ENCODE measurements at places on chromosomes 3 and 15.
A peak's percentile ranks its signal among the peaks of the same experiment; 100 is the strongest.

- DNase-seq, result no peak
These were observed 144.7 kb downstream of the SERPINI1 start for GRCh38 chr3:167880183-167880582.

DNA sequence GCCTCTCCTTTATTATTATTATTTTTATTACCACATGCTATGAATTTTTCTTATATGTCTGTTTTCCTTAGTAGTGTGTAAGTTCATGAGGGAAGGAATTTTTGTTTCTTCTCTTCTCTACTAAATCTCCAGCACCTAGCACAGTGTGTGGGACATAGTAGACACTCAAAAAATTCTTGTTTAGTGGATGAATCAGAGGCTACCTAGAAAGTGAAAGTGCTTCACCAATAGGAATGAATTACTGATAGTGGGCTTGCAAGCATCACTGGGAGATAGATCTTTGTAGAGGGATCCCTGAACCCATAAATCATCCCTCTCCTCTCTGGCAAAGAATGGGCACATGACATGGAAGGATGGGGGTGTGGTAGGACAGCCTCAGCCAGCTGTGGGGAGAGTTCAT lies 8.5 kb downstream of the SPTBN5 start:
- DNase-seq, result no peak

- DNase-seq, result no peak
These were observed 57.9 kb downstream of the CHSY1 start for GRCh38 chr15:101193806-101194545.

DNA sequence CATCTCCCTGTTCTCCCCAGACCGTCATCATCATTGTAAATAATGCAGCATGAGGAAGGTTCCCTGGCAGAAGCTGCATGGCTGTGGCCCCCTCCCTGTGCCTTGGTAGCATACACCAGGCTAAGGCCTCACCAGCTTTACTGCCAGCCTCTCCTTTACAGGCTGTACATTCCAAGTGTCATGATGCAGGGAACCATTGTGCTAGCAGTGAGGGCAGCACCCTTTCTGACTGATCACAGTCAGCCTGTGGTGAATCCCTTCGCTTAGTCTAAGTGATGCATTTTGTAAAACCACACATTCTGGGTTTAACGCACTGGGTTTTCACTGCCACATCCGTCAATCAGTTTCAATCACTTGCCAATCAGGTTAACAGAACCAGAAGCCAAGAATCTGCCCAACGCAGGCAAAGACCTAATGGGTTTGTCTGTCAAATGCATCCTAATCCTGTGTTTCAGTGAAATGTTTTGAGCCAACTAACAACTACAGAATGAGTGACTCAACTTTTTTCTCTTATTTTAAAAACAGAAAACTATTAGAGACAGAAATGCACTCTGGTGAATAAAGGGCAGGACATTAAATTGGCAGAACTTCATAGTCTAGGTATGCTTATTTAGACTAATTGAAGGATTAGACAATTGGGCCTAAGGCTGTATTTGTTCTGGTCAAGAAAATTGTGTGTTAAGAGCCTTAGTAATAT lies 225.9 kb upstream of the DPH6 start:
- DNase-seq, result no peak

- DNase-seq, result peak; percentile 27
These were observed 17.7 kb downstream of the IREB2 start for GRCh38 chr15:78455749-78456148.

- DNase-seq, result peak; percentile 77
These were observed 110.3 kb upstream of the KLF13 start for GRCh38 chr15:31216215-31216911.

DNA sequence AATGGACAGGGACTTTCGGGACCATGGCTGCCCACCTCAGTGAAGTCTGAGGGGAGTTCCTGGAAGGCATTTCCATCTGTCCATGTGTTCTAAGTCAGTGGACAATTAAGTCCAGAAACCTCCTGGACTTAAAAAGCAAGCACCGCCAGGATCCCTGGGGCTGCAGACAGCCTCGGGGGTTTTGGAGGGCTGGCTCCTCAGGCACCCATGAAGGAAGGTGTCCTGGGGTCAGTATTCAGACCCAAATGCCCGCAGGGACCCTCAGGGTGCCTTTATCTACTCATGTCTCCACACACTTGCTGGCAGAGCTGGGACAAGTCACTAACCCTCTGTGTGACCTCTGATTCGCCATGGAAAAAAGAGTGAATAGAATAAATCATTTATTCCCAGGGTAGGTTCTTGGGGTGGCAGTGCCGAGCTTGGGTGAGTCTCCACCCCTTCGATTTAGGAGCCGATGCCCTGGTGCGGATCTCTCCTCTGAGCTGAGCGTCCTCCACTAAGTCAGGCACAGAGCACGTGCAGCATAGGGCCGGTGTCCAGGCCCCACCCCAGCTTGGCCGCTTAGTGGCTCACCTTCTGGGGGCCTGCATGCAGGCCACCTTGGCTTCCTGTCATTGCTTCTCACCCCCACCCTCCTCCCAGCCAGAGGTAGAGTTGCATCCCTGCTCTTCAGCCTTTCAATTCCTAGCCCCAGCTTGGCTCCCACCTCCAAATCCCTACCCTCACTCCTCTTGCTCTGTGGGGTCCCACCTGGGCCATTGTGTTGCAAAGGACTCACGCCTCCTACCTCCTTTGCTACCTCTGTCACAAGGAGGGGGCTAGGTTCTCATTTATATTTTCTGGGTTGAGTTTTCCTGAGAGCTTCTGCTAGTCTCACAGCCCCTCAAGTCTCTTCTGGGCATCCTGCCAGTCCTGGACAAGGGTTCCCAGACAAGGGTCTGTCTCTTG lies 19.9 kb downstream of the SLC6A6 start:
- peak; percentile 33 for DNase-seq

- peak; percentile 14 for DNase-seq
These were observed 95.0 kb upstream of the PLSCR4 start for GRCh38 chr3:146345900-146346299.

DNA sequence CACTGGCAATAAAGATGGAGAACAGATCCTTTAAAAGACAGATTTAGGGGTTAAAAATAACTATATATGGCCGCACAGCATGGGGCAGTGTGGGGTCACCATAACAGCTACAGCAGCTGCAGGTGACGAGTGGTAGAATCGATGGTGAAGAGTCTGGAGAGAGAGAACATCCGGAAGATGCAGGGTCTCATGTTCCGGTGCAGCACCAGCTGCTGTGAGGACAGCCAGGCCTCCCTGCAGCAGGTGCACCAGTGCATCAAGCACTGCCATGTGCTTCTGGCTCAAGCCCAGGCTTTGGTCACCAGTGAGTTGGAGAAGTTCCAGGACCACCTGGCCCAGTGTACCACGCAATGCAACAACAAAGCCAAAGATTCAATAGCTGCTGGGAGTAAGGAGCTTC lies 93.7 kb upstream of the IMPG2 start:
- no peak for DNase-seq

- DNase-seq, result no peak
These were observed 3.0 kb upstream of the RPP25 start for GRCh38 chr15:74959586-74959939.

DNA sequence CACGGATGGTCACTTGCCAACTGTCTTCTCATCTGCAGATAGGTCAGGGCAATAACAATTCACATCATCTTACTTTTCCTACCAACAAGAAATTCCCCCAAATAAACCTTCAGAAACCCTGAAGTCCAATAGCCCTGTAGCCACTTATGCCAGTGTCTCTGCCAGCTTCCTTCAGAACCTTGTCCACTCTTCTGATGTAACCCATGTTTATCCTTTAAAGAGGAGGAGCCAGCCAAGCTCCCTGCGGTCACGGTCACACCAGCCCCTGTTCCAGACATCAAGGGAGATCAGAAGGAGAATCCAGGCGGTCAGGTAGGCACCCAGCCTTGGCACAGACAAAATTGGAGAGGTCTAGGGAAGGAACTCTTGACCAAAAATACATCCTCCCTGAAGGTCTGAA lies 23.7 kb downstream of the SLC24A1 start:
- DNase-seq, result no peak

DNA sequence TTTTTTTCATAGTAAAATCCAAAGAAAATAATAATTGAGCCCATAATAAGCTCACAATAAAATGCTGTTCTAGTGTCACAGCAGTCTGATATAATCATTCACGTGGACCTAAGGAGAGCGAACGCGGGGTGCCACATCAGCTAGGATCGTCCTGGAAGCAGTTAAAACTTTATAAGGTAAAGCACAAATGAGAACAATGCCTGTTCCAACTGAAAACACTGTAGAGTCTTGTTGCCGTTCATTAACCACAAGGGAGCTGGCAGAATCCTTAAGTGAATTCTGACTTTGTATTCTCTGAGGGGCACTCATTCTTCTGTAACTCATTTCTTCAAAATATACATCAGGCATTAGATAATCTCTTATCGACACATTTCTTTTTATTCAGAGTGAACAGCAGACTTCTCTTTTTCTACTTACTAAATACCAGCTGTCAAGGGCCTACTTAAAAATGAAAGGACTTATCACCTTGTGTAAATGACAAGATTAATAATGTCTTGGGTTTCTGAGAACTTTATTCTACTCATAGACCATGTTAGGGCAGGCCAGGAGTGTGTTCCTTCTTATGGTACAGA lies 524.6 kb downstream of the MECOM start:
- DNase-seq, result no peak

DNA sequence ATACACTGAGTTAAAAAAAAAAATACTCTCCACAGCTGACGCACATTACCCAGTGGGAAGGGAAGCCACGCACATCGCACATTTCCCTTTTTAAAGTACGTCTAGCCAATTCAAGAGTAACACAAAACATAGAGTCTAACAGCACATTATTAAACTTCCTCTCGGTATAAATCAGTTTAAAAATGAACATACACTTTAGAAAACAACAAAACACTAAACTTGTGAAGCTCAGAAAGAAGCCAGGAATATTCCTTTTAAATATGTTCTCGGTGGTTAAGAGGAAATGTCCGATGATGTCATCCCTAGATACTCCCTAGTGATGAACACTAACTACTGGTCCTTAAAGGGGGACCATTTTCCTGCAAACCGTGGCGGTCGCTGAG lies 721 bp downstream of the MYEF2 start:
- no peak for DNase-seq

- DNase-seq, result no peak
These were observed 11.5 kb downstream of the ARHGEF3 start for GRCh38 chr3:56790016-56790821.

DNA sequence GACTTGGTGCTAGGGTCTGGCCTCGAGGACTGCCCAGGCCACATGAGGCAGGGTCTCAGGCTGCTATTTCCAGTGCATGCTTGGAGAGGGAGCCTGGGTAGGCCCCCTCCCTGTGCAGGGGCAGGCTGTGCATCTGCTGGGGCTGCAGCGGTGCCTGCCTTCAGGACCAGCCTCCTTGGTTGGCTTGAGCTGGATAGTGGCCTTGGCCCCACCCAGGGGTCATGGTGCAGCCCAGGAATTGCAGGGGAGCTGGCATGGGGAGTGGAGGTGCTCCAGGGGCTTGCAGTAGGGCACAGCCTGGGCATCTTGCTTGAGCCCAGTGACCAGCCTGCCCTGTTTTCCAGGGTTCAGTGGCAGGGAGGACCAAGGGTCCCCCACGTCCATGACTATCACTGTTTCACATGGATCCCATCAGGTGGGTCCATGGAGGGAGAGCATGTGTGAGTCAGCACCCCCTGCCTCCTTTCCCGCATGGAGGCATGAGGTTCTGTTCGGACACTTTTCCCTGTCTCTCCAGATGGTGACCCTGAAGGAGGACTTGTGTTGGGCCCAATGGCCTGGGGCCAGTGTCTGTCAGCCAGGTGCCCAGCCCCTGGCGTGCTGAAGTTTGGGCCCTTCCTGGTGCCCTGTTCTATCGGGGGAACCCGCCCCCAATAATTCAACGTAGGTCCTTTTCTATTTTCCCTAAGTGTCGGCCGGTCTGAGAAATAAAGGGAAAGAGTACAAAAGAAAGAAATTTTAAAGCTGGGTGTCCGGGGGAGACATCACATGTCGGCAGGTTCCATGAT lies 218.6 kb downstream of the SNRPN start:
- DNase-seq, result no peak

- DNase-seq, result no peak
These were observed 218.1 kb downstream of the CLSTN2 start for GRCh38 chr3:140152851-140153639.

- no peak for DNase-seq
These were observed 303.4 kb downstream of the ZNF385D start for GRCh38 chr3:21447476-21448151.

DNA sequence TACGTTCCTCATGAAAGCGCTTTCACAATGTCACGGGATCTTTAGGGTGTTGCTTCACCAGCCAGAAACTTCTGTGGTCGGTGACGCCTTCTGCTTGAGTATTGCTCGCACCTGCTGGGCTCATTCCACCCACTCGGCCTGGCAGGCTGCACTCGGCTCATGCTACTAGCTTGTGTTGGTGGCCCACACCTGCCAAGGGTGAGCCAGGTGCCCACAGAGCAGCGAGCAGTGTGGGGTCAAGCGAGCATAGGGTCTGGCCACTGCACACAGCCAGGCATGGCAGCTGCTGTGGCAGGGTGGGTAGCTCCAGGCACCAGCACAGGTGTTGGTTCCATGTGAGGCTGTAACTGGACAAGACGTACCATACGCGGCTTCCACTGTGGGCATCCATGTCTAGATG lies 202.9 kb upstream of the CADM2 start:
- DNase-seq, result no peak

GRCh38 chr15:95884276-95884675 lies 446.2 kb upstream of the NR2F2 start:
- DNase-seq, result peak; percentile 55

DNA sequence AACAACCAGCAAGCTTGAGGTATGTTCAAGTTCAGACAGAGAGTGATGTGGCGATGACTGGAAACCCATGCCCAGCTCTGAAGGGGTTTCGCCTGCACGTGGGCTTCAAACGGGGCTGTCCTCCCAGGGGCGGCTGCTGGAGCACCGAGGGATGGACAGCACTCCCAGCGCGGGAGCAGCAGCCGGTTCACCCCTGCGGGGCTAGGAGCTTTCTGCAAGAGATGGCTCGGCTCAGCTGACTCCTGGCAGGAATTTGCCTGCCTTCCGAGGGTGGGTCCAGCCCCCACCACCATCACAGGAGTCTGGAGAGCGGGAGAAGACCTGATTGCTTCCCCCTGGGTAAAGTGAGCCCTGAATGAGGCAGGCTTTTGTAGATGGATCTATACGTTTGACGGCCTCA lies 66.9 kb downstream of the ASB7 start:
- DNase-seq, result peak; percentile 21

DNA sequence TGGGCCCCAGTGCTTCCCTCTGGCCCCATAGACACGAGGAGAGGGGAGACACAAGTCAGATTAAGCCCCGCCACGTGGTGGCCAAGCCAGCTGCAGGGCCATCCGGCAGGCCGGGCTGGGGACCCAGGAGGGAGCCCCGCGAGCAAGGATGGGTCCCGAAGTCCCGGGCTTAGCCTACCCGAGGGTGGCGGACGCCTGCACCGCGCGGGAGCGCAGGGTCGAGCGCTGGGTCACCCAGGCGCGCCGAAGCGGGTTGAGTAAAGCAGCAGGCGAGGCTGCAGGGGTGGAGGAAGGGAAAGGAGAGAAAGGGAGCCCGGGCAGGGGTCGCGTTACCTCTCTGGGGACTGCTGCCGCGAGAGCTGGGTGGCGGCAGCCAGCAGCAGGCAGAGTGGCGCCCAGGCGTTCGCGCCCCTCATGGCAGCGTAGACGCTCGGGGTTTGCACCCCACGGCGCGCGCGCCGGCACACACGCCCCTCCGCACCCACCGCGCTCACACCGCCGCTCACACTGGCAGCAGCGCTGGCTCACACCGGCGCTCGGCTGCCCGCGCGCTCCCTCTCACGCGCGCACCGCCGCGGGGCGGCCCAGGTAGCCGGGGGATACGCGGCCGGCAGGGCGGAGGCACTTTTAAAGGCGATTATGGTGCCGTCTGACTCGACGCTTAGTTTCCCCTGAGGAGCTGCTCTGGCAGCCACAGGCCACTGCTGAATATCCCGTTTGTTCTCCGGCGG lies at the start of gene PCOLCE2:
PCOLCE2 (minus strand) TSS at position 603 of the 731 bp plus-strand sequence; CDS start at position 416, 187 bp downstream.
- DNase-seq, result peak; percentile 81

GRCh38 chr3:12193485-12194165 lies 34.9 kb upstream of the TIMP4 start:
- DNase-seq, result no peak

Measured in ELF-1 (cell line).